ENCODE measurements at places on chromosomes 1 and 21. TPM values are rescaled to one million over a fixed set of nuclear protein-coding genes. Genes with fewer than 3 reads are reported as not detected.

The NID1 gene
- 89.4 TPM for total RNA-seq

The FASLG gene
- total RNA-seq, result 0.83 TPM

The PADI2 gene
- total RNA-seq, result 8.6 TPM

The FCRLB gene
- 0.23 TPM for total RNA-seq

DNA sequence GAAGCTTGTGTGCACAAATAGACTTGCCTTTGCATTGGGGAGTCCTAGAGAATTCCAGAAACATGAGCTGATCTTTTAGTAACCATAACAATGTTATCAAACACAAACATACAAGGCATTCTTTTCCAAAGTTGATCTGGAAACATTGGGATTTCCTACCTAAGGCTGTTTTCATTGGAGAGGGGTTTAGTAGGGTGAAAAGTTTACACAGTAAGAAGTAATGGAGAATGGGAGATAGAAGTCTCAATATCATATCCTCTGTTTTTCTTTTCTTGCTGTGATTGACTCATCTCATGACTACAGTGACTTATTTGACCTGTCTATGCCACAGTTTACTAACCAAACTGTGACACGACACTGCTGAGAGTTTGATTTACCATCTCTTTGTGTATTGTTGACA, 65.6 kb upstream of the PLA2G4A start:
- no peak for DNase-seq

- DNase-seq, result no peak
These were observed 4.2 kb downstream of the ADSS2 start for GRCh38 chr1:244447552-244447951.

GRCh38 chr21:14403681-14404318, 20.9 kb upstream of the HSPA13 start:
- DNase-seq, result no peak

DNA sequence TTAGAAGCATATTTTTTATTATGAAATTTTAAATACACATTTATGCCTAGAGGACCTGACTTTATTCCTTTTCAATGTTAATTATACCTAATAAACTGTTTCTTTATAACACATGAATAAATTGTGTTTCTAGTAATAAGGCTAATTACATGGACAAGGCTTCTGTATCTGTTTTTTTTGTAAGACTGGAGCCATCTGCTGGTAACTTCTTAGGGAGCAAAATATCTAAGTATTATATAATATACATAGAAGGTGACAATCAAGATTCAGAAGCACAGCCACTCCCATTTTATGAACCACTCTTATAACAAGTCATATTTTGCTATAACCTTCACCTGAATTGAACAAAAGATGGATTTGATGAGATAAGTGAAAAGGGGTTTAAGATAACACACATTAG, 84.2 kb downstream of the LBR start:
- no peak for DNase-seq

- no peak for DNase-seq
These were observed 118.1 kb downstream of the RUNX1 start for GRCh38 chr21:34930971-34931370.

DNA sequence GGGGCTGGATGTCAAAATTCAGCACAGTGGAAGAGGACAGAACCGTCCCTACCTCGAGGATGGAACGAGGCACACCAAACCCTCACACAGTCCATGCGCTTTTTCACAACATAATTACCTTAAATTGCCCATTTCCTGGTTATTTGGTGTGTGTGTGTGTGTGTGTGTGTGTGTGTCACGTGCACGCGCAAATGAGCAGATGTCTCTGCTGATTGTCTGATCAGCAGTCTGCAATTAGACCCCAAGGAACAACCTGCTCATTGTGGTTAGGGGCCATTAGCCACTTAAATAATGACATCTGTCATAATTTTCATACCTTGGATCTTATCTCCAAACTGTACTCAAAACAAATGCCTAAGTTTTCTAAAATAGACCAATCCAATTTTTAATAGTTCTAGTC, 23.2 kb downstream of the AVPR1B start:
- no peak for DNase-seq

DNA sequence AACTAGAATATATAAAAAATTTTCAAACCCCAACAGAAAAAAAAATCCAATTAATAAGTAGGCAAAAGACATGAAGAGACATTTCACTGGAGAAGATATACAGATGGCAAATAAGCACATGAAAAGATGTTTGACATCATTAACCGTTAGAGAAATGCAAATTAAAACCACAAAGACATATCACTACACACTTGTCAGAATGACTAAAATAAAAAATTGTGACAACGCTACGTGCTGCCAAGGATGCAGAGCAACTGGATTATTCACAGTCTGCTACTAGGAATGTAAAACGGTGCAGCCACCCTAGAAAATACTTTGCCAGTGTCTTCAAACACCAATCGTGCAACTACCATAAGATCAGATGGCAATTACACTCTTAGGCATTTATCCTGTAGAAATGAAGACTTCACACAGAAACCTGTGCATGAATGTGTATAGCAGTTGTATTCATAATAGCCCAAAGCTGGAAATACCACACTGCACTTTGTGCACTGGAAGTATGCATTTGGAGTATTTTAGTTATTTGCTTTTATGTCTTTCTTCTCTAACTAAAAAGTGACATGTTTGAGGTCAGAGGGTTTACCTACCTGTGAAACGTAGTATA, 75.3 kb upstream of the PALMD start:
- no peak for DNase-seq

- no peak for DNase-seq
These were observed 4.3 kb downstream of the RHOC start for GRCh38 chr1:112702420-112703261.

Data from mucosa of gallbladder (tissue), 1 donor.